Suprapubic skin (tissue), 4 donors: ENCODE measurements at places on chromosomes 1 and 21.

- DNase-seq, result no peak
Observed at GRCh38 chr1:64493831-64494230, 23.9 kb downstream of the CACHD1 start.

GRCh38 chr1:53562291-53562980 lies 103.2 kb downstream of the DMRTB1 start:
- DNase-seq, result peak; percentile 21

DNA sequence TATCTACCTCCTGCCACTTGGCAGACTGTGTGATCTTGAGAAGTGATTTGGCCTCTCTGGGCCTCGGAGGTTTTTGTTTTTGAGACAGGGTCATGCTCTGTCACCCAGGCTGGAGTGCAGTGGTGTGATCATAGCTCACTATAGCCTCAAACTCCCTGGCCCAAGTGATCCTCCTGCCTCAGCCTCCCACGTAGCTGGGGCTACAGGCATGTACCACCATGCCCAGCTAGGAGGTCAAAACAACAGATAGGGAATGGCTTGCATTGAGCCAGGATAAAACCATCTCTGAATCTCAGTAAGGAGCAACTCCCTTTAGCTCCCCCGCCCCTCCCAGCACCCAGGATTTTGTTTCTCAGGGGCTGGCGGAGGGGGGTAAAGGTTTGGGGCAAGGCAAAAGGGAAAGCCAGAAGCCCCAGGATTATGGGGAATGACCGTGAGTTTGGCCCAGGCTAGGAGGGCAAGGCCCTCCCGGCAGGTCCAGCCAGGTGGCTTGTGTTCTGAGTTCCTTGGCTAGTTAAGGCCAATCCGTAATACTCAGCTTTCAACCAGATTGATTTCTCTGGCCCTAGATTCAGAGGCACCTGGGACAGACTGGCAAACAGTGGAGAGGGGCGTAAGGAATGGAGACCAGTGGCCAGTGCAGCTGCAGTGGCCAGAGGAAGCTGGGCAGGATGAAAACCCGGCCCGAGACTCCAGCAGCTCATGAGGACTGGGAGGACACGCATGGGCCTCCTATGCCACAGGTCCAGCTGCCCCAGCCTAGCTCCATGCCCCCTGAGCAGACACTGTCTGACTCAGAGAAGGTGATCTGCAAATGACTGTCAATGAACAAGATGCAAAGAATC lies 130.1 kb downstream of the DMRTB1 start:
- no peak for DNase-seq

GRCh38 chr1:243273506-243273905 lies 17.7 kb downstream of the SDCCAG8 start:
- DNase-seq, result no peak

DNA sequence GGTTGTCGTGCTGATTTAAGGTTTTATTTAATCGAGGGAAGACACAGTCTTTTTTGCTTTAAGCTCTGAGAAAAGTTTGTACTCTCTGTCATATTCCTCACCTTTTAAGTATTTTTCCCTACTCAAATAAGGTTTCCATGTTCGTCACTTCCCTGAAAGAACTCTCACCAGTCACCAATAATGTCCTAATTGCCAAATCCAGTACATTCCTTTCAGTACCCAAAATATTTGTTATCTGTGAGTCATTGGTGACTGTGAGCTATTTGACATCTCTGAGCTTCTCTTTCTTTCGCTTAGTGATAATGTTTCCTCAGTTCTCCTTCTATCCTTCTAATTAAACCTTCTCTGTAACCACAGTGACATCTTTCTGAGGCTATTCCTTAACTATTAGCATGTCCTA lies 874.2 kb upstream of the ADGRL2 start:
- DNase-seq, result no peak

DNA sequence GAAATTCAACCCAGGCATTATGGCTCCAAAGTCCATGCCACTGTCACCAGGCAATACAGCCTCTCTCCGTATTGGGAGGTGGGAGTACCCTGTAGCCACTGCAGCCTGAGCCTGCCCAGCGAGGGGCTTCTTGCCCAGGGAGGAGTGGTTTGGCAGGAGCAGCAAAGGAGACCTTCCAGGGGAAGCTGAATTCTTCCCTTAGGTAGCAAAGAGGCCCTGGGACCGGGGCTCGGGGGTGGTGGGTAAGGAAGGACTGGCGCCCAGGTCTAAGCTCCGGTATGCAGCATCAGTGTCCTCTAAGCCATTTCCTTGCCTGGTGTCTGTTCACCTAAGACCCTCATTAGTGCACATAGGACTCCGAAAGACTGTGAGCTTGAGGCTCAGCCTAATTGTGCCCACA lies 17.0 kb downstream of the TNNT2 start:
- no peak for DNase-seq

DNA sequence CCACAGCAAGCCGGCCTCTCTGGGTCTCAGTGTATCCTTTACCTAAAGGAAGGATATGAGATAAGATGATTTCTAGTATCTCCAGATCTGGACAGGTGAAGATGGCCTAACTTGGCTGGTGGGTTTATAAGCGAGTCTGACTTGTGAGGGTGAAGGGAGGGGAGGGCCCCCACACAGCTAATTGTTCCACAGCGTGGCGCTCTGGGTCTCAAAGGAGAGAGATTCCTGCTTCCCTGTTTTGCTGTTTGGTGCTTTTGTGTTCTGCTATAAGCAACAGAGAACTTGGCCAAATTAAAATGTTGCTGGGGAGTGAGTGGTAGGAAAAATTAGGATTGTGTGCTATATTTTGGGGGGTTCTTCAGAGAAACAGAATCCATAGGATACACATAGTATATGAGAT lies 28.9 kb upstream of the NLRP3 start:
- DNase-seq, result no peak
